MCF 10A (cell line): ENCODE measurements at places on chromosomes 4 and X. TPM values are rescaled to one million over a fixed set of nuclear protein-coding genes. Genes with fewer than 3 reads are reported as not detected.

GRCh38 chr4:13202701-13203100, 281.4 kb downstream of the RAB28 start:
- H3K4me1 ChIP-seq = no peaks in the 10 kb centered on the region
- no peak overlapping the region for H3K4me3 ChIP-seq
- H3K36me3 ChIP-seq = no peaks in the 10 kb centered on the region
- no peaks in the 10 kb centered on the region for H3K27me3 ChIP-seq
- DNase-seq = peak; percentile 14

DNA sequence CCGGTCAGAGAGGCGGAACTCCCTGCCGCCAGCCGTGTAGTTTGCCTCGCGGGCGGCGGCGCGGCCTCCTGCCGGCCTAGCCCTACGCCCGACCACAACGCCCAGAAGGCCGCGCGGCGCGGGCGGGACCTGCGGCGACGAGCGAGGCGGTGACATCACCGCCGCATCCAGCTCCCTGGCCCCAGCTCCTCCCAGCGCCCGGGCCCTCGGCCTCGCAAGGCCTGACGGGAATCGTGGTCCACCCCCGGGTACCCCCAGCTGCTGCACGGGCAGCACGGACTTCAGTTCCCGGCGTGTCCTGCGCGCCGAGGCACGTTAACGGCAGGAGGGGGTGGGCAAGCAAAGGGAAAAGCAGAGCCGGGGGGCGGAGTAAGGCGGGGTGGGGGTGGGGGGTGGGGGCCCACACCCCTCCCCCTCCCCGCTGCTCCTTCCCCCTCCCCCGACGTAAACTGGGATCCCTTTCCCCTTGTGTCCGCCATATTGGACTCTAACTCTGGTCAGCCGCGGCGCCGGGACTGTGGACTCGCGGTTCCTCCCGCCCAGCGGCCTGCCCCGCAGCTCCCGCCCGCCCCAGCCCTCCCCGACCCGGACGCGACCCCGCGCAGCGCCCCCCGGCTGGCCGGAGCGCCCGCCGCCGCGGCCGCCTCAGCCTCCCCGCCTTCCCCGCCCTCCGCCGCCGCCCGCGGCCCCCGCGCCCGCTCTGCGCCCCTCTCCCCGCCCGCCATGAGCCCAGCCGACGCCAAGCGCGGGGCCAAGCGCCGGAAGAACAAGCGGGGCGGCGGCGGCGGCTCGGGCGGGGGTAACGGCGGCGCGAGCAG, at the start of gene FAM193A:
Gene FAM193A (plus strand): TSS at position 455 of the 818 bp plus-strand sequence. CDS start 269 bp downstream, at position 724.
- H3K4me1 ChIP-seq = no peaks in the 10 kb centered on the region
- H3K36me3 ChIP-seq = peaks cover 5% of the 10 kb centered on the region
- H3K4me3 ChIP-seq = peak within 1 kb of the TSS; percentile 81

DNA sequence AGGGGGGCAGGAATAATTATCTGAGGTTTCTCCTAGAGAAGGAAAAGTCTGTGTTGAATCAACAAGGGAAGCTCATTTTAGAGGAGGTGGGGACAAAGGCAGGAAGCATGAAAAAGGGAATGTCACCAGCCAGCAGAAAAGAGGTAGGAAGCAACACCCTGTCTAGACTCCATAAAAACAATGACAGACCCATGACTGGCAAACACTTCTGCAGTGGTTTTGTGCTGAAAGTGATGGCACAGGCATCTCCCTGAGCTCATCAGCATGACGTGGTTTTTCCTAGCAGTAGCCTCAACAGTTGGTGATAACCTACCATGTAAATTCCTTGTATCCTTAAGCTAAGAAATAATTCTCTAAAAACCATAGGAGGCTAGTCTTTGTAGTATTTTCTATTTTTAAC, 110.7 kb upstream of the GALNT7 start:
- no peak overlapping the region for H3K4me3 ChIP-seq
- no peaks in the 10 kb centered on the region for H3K36me3 ChIP-seq
- H3K4me1 ChIP-seq = peaks cover 7% of the 10 kb centered on the region
- no peak overlapping the region for H3K27ac ChIP-seq
- DNase-seq = no peak

The RHOXF2B gene
- total RNA-seq = not detected in 2 replicates

The CT45A9 gene
- not detected in 2 replicates for total RNA-seq

The NONO gene
- 255 and 292 TPM in 2 replicates for total RNA-seq

- H3K4me3 ChIP-seq = no peak overlapping the region
- H3K27me3 ChIP-seq = peaks cover 61% of the 10 kb centered on the region
- no peak overlapping the region for H3K27ac ChIP-seq
Observed at GRCh38 chr4:5143940-5144339, 92.7 kb downstream of the STK32B start.

DNA sequence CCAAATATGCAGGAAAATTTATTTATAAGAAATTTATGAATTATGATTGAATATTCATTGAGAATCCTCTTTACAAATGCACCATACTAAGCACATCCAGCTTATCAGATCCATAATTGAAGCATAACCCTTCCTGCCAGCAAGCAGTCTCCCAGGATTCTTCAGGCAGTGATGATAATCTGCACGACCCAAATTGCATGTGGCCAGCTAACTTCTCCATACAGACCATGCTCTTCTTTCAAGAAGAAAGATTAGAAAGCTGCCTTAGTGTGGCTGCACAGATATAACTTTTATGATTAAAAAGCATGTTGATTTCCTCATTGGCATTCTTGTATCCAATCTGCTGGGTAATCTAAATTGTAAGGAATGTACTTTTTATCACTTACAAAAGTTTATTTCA, 3.3 kb upstream of the CBR4 start:
- H3K4me3 ChIP-seq = no peak overlapping the region
- H3K27ac ChIP-seq = no peak overlapping the region
- no peak for DNase-seq

The STPG2 gene
- 0.22 and 0.61 TPM in 2 replicates for total RNA-seq

- no peak overlapping the region for H3K4me3 ChIP-seq
- no peaks in the 10 kb centered on the region for H3K36me3 ChIP-seq
- DNase-seq = no peak
- H3K27ac ChIP-seq = no peak overlapping the region
- H3K27me3 ChIP-seq = peaks cover 9% of the 10 kb centered on the region
Observed at GRCh38 chr4:17758485-17758884, 22.9 kb downstream of the FAM184B start.

GRCh38 chr4:168070903-168071302, 21.4 kb upstream of the ANXA10 start:
- no peak overlapping the region for H3K4me3 ChIP-seq
- no peak overlapping the region for H3K27ac ChIP-seq
- H3K36me3 ChIP-seq = no peaks in the 10 kb centered on the region

- H3K27me3 ChIP-seq = no peaks in the 10 kb centered on the region
- peaks cover 9% of the 10 kb centered on the region for H3K4me1 ChIP-seq
- H3K27ac ChIP-seq = no peak overlapping the region
- no peak overlapping the region for H3K4me3 ChIP-seq
- no peak for DNase-seq
Observed at GRCh38 chr4:66820681-66821080, 724.6 kb downstream of the CENPC start.

DNA sequence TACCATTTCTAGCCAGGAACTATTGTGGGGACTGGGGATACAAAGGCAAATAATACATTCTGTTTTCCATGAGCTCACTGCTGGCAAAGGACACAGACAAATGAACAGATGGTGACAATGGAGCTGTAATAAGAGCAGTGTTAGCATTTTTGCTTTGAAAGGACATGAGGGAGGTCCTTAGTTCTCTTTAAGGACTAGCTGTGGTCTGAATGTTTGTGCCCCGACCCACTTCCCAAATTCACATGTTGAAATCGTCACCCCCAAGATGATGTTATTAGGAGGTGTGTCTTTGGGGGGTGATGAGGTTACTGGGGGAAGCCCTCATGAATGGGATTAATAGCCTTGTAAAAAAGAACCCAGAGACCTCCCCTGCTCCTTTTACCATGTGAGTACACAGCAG, 30.3 kb downstream of the CCNG2 start:
- no peaks in the 10 kb centered on the region for H3K36me3 ChIP-seq
- H3K27me3 ChIP-seq = no peaks in the 10 kb centered on the region
- no peak overlapping the region for H3K27ac ChIP-seq
- H3K4me3 ChIP-seq = no peak overlapping the region

The NXF2 gene
- not detected in 2 replicates for total RNA-seq

- no peak overlapping the region for H3K4me3 ChIP-seq
- no peak overlapping the region for H3K27ac ChIP-seq
- H3K4me1 ChIP-seq = peaks cover 10% of the 10 kb centered on the region
- DNase-seq = no peak
Observed at GRCh38 chr4:168511780-168512489, 15.1 kb downstream of the PALLD start.

- H3K4me3 ChIP-seq = no peak overlapping the region
- no peaks in the 10 kb centered on the region for H3K36me3 ChIP-seq
- H3K27me3 ChIP-seq = no peaks in the 10 kb centered on the region
Observed at GRCh38 chr4:143386812-143387211, 50.1 kb downstream of the GAB1 start.

The POU4F2 gene
- not detected in 2 replicates for total RNA-seq

GRCh38 chrX:17930850-17931249, 69.8 kb upstream of the RAI2 start:
- no peaks in the 10 kb centered on the region for H3K36me3 ChIP-seq
- DNase-seq = no peak
- H3K27ac ChIP-seq = no peak overlapping the region
- no peaks in the 10 kb centered on the region for H3K4me1 ChIP-seq
- no peak overlapping the region for H3K4me3 ChIP-seq
- H3K27me3 ChIP-seq = no peaks in the 10 kb centered on the region

DNA sequence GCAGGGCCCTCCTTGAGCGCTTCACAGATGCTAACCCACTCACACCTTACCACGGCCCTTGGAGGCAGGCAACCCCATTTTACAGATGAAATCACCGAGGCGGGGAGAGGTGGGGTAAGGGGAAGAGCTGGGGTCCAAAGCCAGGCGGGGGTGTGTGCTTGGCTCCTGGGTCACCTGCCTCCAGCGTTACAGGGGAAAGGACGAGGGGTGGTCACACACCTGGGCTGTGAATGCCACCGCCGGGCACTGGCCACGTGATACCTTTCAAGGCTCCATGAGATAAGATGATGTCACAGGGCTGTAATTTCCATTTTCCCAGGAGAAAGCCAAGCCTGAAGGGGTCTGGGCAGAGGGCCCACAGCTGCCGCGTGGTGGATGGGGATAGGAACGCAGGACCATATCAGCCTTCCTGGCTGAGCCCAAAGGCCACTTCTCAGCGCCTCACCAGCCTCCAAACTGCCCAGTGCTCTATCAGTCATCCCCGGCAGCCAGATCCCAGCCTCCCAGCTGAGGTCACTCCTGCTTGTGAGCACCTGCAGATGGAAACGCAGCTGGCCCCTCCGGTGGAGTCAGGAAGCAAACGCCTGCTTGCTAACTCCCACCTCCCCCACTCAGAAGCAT, 62.4 kb upstream of the CRMP1 start:
- DNase-seq = no peak
- H3K4me1 ChIP-seq = no peaks in the 10 kb centered on the region
- no peaks in the 10 kb centered on the region for H3K36me3 ChIP-seq
- no peak overlapping the region for H3K4me3 ChIP-seq
- H3K27me3 ChIP-seq = no peaks in the 10 kb centered on the region

The MAB21L2 gene
- not detected in 2 replicates for total RNA-seq

- DNase-seq = no peak
- no peaks in the 10 kb centered on the region for H3K36me3 ChIP-seq
- no peak overlapping the region for H3K4me3 ChIP-seq
- H3K4me1 ChIP-seq = no peaks in the 10 kb centered on the region
- peaks cover 64% of the 10 kb centered on the region for H3K27me3 ChIP-seq
Observed at GRCh38 chrX:129697204-129697829, 41.5 kb upstream of the XPNPEP2 start.

The C4orf50 gene
- not detected in 2 replicates for total RNA-seq

DNA sequence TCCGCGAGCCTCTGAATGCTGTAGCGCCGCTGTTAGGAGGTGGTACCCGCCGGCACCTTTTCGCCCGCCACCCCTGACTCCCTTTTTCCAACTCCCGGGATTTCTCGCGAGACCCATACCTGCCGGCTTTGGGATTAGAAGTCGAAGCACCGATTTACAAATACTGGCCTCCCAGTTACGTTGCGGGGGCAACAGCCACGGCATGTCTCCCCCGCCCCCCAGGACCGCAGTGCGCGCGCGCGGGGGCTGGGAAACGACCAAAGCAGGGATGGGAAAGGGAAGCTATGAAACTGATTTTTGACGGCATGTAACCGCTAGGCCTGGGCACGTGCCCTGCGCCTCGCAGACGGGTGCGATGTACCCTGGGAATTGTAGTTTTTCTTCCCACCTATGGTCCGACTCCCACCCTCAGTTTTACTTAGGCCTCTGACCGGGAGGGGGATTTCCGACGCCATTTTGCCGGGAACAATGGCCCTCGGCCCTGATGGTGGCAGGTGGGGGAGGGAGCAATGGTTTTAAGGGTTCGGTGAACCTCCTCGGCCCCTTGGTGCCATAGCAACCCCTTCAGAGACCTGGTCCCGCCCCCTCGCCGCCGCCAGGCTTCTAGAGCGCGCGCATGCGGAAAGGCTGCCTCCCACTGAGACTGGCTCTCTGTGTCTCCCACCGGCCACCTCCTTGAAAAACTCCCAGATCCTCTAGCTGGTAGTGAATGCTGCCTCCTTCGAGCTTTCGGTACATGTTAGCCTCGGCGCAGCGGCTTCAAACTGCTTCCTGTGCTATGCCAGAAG, 772 bp upstream of the WNK3 start:
- H3K36me3 ChIP-seq = no peaks in the 10 kb centered on the region
- H3K4me1 ChIP-seq = no peaks in the 10 kb centered on the region
- peaks cover 71% of the 10 kb centered on the region for H3K27me3 ChIP-seq
- H3K4me3 ChIP-seq = peak overlapping the region; percentile 76

- H3K27me3 ChIP-seq = no peaks in the 10 kb centered on the region
- no peaks in the 10 kb centered on the region for H3K4me1 ChIP-seq
- H3K27ac ChIP-seq = no peak overlapping the region
- no peaks in the 10 kb centered on the region for H3K36me3 ChIP-seq
Observed at GRCh38 chrX:153669174-153669890, 4.3 kb downstream of the PNCK start.

DNA sequence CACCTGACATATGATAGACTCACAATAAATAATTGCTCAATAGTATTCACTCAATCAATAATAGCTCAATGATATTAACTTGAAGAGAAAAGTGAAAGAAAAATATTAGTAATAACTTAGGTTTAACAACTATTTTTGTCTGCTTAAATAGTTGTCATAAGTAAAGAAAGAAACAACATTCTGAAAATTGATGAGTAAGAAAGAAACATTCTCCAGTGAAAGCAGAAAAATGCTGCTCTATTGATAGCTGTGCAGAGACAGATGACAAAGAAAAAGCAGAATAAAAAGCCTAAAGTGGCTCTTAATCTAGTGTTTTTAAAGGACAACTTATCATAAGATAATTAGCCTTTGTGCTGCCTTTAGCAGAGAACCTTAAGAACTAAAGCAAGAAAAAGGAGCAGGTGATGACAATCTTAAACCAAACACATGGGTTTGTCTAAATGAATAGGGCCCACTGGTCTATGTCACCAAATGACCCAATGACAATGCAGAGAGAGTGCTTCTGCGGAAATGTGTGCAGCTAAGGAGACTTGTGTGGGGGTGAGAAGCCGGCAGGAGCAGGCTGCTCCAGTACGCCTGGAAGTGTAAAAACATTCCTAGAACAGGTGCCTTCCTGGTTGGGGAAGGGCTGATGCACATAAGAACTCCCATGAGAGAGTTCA, 13.2 kb downstream of the HS3ST1 start:
- H3K4me1 ChIP-seq = no peaks in the 10 kb centered on the region
- H3K27ac ChIP-seq = no peak overlapping the region
- DNase-seq = no peak
- no peak overlapping the region for H3K4me3 ChIP-seq
